ENCODE measurements at places on chromosomes 5 and 9.

- peak; percentile 56 for DNase-seq
Observed at GRCh38 chr9:3962971-3963642, 336.8 kb downstream of the GLIS3 start.

- DNase-seq, result no peak
Observed at GRCh38 chr9:22049411-22049810, 40.3 kb upstream of the CDKN2B start.

DNA sequence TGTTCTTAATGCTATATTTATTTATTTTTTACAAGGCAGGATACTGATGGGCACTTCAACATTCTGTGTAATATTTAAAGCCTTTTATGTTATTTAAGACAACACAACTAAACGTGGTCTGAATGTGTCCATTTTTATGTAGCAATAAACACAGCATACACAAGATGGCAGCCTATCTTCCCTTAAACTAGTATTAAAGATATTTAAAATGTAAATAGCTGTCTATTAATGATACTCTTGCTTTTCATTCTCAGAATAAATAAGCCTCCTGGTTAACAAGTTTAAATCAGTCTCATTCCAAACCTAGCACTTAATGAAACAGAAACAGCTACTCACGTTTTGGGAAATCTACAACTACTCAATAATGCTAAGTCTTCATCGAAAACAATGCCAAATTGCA is 315.7 kb downstream of the MCTP1 start:
- no peak for DNase-seq

GRCh38 chr5:124708086-124708485 is 38.4 kb downstream of the ZNF608 start:
- no peak for DNase-seq

- no peak for DNase-seq
Observed at GRCh38 chr9:12814877-12815237, 40.0 kb downstream of the LURAP1L start.

- no peak for DNase-seq
Observed at GRCh38 chr9:95429096-95429495, 87.7 kb downstream of the PTCH1 start.

- no peak for DNase-seq
Observed at GRCh38 chr5:139565411-139566305, 4.5 kb downstream of the UBE2D2 start.

DNA sequence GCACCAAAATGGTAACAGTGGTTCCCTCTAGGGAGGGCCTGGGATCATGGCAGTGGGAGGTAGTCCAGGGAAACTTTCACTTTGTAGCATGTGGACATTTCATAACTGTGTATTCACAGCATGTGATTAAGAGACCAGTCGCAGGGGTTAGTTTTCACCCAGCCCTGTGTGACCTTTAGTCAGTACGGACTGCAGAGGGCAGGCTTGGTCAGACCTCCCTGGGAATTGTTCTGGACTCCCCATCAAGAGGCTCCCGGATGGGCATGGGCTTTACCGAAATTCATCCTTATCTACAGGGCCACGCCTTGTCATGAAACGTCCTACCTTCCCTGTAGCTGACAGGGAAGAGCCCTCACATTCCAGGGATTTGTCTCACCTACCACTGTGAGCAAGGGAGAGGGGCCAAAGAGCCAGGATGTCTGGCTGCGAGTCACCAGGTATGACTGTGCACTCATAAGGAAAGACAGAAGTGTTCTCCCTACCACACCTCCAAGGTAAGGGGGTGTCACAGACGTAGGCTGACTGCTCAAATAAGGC is 19.9 kb downstream of the GPX3 start:
- peak; percentile 61 for DNase-seq

DNA sequence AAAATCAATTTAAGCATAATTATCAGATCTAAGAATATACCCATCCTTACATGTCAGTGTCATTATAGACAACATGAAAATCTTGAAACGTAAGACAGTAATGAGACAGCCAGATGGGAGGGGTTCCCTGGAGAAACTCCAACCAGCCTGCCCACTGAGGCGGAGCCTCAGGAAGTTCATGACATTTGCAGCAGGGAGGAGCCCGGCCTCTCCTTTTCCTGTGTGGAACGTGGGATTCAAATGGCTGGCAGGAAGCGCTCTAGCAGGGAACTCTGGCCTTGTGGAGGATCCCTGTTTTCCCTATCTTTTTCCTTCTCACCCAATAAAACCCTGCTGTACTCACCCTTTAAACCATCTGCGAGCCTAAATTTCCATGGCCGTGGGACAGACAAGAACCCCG is 176.6 kb upstream of the KCNN2 start:
- no peak for DNase-seq

DNA sequence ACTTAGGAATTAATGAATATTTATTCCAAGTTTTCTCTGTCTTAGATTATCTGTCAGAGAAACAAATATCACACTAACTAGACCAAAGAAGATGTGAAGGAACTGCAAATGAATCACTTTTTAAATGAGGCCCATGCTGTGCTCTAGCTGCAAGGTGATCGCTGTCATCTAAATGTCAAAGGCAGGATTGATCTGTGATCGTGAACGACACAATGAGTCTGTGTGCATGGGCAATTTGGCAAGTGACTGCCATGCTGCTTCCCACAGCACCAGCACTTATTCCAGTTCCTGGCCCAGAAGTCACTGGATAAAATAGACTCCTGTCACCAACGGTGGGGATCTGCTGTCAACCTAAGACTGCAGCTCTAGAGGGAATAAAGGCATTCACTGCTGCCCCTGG is 141.2 kb downstream of the TRIM36 start:
- DNase-seq, result no peak

DNA sequence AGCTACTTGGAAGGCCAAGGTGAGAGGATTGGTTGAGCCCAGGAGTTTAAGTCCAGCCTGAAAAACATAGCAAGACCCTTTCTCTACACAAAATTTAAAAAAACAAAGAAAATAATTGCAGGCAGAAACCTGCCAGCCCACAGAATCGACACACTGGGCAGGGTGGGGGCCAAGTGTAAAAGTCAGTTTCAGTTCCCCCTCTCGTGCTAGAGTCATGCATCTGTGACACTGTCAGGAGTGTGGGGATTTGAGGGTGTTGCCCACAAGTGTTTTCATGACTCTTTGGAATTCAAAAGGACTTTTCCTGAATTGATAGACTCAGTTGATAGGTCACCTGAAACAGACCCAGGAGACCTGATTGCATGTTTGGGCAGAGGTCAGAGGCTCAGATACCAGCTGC is 47.6 kb downstream of the PRRC2B start:
- no peak for DNase-seq

Data from HS-5 (cell line).